CD4-positive, CD25-positive, alpha-beta regulatory T cell (primary cell): ENCODE measurements at places on chromosomes 6 and 20. TPM values are rescaled to one million over a fixed set of nuclear protein-coding genes. Genes with fewer than 3 reads are reported as not detected.

DNA sequence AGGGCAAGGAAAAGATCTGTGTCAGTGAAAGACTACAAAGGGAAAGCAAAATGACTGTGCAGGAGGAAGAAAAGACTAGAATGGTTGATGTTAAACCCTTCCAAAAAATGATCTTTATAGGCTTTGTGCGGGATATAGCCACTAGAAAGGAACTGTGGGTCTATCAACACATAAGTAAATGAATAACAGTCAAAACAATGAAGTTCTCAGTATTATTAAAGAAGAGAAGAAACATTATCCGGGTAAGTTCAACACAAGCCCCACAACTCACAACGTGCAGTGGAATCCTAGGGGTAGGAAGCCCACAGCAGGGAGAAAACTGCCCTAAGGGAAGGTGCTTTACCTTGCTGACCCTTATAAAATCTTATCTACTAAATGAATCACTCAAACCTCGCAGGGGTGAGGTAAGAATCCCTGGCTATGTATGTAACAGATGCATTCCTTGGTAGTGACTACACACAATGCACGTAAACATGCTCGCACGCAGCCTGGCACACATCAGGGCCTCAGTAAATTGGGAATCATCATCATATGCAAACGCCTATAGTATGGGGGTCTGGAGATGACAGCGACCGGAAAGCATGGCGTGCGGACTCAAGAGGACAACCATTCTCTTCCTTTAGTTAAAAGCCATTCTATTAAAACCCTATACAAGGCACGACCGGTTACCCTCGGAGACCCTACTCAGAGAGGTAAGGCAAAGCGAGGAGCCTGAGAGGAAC lies 11.3 kb downstream of the TFAP2A start:
- peaks cover 43% of the 10 kb centered on the region for H3K27me3 ChIP-seq
- H3K4me3 ChIP-seq: peak overlapping the region; percentile 73
- peaks cover 13% of the 10 kb centered on the region for H3K4me1 ChIP-seq

GRCh38 chr6:157898169-157898568 lies 75.1 kb downstream of the SNX9 start:
- H3K4me1 ChIP-seq: peaks cover 2% of the 10 kb centered on the region
- DNase-seq: no peak
- H3K27me3 ChIP-seq: no peaks in the 10 kb centered on the region
- H3K4me3 ChIP-seq: no peak overlapping the region
- H3K27ac ChIP-seq: no peak overlapping the region

DNA sequence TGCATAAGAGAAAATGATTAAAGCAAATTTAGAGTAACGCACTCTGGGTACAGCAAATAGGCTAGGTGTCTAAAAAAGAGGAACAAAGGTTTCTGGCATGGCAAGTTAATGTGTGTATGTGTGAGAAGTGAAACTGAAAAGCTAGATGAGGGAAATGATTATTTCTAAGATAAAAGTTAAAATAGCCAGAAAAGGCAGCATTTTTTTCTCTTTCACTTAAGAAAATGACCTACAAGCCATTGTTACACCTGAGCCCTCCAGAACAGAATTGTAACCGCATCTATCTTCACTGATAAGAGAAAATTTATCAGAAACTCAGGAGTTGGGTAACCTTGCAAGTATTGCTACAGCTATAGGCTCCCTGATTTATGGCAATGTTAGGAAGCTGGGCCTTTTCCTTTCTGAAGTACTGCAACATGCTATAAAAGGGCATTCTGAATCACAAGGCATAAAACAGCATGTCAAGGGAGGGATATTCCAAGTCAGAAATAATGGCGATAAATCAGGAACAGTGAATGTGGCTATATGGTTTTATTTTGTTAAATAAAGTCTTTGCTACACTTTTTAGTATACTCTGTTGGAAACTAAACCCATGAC lies 395.3 kb downstream of the TBC1D32 start:
- no peaks in the 10 kb centered on the region for H3K27me3 ChIP-seq
- H3K4me3 ChIP-seq: no peak overlapping the region
- no peaks in the 10 kb centered on the region for H3K4me1 ChIP-seq
- DNase-seq: no peak
- no peak overlapping the region for H3K27ac ChIP-seq

DNA sequence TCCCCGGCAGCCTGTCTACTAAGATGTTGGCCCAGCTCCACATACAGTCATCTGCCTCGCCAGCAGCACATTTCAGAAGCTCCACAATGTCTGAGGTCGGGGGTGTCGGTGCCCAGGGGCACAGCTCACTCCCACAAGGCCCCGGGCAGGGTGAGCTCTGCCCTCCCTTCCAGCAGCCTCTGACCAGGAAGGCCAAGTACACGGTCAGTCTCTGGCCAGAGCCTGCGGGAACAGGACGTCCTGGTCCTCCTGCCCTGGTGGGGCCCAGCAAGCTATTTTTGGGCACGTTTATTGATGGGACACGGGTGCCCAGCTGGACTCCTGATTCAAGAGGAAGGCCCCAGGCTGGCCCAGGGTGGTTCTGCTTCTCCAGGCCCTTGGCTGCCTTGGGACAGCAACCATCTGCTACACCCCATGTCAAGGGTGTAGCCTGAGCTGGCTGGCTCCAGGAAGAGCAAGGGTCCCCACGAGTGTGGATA lies 114.9 kb upstream of the PTPN1 start:
- H3K4me1 ChIP-seq: no peaks in the 10 kb centered on the region
- H3K27ac ChIP-seq: no peak overlapping the region
- no peak overlapping the region for H3K4me3 ChIP-seq

MYBL2 gene
- total RNA-seq: 2.7 TPM

SSTR4 gene
- total RNA-seq: not detected

PRDM13 gene
- total RNA-seq: not detected

ZNF334 gene
- total RNA-seq: 0.25 TPM
